Retina (tissue), 1 donor: ENCODE measurements at places on chromosomes 7 and 10.

DNA sequence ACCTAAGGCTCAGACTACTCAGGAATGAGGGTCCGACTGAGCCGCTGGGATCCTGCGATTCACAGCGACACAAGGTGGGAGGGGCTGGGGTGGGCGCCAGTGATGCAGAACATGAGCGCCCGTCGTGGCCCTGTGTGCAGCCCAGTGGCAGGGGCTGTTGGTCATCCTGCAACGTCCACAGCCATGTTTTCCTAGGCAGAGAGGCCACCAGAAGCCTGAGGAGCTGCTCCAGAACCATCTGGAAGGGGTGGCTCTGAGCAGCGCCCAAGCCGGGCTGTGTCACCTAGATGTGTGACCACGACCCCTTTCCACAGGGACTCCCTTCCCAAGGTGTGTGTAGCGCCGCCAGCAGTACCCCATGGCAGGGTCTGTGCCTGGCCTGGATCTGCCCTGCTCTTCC is 24.5 kb downstream of the DPYSL4 start:
- DNase-seq, result no peak

DNA sequence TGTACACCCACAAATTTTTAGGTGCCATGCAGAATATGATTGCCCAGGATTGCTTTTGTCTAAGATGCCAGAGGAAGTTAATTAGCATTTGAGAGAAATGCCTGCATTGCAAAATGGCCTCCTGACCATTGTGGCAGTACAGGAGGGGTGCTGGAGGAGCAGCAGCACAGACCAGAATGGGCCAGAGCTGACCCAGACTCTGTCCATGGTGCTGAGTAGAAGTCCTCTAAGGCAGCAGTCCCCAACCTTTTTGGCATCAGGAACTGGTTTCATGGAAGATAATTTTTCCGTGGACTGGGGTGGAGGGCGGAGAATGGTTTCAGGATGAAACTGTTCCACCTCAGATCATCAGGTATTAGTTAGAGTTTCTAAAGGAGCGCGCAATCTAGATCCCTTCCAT is 217.8 kb upstream of the AGK start:
- DNase-seq, result no peak

DNA sequence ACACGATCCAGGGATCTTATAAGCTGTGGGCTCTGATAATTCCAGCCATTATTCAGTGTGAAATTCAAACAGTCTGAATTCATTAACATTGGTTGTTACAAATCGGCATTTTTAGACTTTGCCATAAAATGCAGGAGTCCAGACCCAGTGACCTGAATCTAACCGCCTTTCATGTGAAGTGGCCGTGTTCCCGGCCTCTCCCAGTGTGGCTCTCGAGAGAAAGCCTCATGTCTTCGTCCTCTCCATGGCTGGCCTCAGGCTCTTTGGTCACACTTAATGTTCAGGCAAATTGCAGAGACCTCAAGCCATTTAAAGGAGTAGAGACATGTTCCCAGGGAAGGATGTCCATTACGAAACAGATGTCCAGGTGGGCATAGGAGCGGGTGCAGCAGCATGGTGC is 59.3 kb downstream of the CTBP2 start:
- DNase-seq, result no peak

DNA sequence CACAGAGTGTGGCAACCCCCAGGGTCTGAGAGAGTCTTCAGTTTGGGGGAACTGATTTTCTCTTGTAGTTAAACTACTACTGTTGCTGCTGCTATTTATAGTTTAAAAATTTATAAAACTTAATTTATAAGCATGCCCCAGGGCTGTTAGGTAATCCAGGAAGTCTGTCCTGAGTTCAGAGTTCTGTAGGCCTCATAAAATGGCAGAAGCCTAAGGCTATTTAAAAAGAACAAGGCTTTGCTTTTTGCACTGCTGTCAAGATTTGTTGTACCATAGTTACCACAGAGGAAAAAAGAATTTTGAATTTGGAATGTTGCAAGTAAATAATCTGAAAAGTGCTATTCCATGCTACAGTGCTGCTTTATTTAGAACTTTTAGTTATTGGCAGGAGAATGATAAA is 66.1 kb downstream of the AGK start:
- DNase-seq, result no peak

GRCh38 chr7:100630066-100630465 is 11.3 kb downstream of the TFR2 start:
- DNase-seq, result no peak

- DNase-seq, result no peak
These were observed 6.1 kb upstream of the UBE2H start for GRCh38 chr7:129958643-129959470.

DNA sequence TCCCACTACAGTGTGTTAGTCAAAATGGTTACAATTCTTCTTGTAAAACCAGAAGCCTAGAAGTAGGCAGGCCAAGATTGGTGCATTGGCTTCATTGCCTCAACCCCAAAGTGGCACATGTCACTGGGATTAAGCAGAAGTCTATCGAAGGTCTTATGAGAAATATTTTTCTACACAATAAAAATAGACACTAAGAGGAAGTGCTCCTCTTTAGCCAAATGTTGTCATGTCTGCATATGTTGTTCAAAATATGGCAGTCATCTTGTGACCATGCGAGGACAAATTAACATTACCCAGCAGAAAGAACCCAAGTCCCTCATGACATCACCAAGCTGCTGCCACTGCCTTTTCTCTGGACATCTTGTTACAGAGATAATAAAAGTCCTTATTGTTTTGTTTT is 6.3 kb upstream of the NSMCE4A start:
- no peak for DNase-seq

GRCh38 chr10:15626937-15627336 is 92.8 kb downstream of the ITGA8 start:
- DNase-seq, result no peak

DNA sequence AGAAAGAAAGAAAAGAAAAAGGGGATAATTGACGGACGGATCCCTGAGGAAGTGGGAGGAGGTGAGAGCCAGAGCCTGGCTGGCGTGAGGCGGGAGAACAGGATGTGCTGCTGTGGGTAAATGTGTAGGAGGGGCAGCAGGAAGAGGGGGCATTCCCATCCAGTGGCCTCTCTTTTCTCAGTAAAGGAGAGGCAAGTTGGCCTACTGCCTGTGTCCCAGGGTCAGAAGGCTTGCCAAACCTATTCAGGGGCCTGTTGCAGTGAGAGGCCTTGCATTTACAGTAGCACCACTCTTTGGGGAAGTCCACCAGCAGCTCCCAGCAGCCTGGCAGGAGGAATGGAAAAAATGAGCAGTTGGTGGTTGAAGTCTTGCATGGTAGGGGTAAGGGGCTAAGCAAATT is 26.6 kb upstream of the ASCC1 start:
- DNase-seq, result no peak

DNA sequence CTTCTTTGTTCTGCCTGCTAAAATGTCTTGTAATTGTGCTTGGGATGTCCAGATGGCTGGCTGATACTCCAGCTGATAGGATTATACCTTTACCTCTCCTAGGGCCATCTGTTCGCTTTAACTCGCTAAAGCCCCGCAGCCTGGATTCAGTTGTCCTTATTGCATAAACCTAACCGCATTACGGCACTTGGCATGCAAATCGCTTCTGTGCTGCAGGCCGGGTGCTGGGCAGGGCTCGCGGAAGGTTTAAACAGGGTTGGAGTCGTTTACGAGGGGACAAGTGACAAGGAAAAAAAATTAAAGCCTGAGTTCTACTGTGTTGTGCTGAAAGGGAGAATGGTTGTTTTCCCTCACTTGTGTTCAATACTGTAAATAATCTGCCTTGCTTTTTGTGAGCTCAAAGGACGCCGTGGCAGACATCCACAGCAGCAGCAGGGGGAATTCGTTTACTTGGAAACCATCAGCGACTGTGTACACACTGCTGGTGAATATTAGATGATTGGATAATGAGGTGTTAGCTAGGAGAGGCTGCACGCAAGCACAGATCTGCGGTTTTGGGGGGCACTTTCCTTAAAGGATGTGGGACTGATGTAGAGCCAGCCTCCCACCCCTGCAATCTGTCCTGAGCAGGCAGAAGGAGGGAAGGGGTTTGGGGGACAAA is 93.0 kb downstream of the EBF3 start:
- DNase-seq, result peak; percentile 74

GRCh38 chr7:7696458-7697119 is 21.8 kb downstream of the RPA3 start:
- DNase-seq, result no peak

DNA sequence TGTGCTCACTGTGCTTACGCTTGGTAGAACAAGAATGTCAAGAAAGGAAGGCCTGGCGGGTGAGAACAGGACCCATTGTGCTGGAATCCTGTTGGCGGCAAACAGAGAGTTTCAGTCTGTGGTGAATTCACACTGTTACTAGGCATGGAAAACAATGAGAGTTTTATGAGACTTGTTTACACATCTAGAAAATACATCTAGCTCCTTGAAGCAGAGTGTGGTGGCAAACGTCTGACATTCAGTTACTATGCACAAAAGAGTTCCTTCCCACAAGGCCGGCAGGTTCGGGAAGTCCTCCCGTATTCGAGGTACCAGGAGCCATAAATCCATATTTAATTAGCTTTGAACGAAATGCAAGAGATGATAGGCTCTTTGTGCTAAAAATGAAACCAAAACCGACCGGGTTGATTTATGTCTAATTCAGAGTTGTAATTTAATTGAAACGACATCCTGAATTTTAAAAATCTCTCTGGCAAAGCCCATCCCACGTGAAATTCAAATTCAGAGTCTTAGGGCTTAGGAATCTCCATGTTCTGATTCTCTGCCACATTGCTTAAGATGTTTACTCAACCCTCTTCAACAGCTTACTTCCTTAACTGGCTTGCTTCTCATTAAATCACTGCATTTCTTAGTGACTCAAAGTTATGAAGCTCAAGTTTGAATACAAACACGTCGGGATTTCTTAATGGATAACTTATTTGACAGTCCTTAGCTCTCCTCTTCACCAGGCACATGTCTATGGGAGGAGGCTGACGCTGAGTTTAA is 299.9 kb upstream of the PITRM1 start:
- peak; percentile 69 for DNase-seq

DNA sequence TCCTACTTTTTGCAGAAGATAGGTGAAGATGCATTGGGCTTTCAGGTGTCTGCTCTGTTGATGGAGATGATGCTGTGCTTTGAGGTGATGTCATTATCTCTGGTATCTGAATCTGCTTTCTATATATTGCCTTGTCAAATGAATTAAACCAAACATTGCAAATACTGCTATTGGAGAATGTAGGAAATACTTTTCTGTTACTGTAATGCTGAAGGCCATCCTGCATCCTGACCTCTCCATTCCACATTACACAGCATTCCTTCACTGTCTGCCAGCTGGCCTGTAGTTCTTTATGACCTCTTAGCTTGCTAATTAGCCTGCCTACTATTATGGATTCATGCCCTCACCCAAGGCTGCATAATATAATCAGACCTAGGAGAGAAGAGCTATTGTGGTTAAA is 73.2 kb downstream of the VCL start:
- DNase-seq, result no peak

DNA sequence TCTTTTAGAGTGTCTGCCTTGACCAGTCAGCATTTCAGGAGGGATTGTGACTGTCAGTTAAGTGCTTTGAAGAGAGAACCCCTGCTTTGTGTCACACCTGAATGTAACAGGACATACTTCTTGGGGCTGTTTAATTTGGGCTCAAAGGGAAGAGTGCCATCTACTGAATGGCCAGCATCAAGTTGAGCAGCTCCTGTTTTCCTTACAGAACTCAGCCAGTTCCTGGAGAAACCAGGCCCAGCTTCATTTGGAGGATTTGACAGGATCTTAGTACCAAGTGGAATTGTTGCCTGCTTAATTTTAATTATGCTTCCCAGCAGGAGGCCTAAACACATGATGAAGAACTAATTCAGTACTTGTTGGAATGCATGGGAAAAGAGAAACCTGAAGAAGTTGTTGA is 8.3 kb downstream of the ADD3 start:
- DNase-seq, result peak; percentile 41

DNA sequence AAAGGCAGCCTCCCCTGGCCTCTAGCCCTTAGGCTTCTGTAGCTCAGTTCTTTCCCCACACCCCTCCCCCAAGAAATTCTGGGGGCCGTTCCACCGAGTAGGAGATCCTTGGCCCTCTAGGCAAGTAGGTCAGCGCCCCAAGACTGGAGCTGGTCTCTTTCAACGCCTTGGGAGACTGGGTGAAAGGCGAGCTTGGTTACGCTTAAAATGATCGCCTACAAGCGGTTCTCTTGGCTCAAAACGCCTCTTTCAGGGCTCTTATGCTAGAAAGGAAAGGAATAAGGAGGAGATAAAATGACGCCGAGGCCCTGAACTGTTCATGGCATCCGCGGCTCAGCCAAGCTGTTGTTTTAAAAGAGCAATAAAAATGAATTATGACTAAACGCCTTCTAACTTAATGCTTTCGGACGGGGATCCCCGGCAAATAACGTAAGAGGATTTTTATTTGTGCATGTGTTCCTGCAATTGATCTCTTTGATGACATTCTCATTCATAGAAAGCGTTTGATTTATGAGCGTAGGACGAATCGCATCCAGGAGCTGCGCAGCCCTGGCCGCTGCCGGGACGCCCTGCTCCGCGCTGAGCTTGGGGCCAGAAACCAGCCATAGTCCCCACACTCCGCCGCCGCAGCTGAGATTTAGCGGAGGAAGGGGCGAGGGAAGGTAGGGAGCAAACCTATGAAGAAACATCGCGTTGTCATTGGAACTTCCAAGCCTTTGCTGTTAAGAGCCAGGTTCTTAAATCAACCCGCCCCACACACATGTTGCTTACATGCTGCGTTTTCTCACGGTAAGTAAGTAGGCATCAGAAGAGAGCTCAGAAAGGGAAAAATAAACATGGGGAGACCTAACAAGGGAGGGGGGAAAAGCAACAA is 3.0 kb upstream of the HOXA1 start:
- DNase-seq, result peak; percentile 74

DNA sequence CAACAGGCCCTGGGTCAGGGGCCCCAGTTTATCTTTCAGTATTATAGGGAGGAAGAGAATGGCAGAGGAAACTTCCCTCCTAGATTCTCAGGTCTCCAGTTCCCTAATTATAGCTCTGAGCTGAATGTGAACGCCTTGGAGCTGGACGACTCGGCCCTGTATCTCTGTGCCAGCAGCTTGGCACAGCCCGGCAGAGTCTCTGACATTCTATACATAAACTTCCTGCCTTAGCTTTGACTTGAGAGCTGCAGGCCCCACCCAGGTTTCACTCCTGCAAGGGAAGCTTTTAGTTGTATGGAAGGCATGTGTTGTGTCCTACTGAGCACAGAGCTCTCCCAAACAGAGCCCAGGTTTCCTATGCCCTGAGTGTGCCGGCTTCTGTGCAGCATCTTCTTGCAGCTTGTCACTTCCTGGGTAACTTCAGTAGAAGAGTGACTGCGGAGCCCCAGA is 205.6 kb upstream of the PRSS58 start:
- DNase-seq, result no peak

- no peak for DNase-seq
These were observed 165.8 kb downstream of the CCSER2 start for GRCh38 chr10:84493951-84494848.

DNA sequence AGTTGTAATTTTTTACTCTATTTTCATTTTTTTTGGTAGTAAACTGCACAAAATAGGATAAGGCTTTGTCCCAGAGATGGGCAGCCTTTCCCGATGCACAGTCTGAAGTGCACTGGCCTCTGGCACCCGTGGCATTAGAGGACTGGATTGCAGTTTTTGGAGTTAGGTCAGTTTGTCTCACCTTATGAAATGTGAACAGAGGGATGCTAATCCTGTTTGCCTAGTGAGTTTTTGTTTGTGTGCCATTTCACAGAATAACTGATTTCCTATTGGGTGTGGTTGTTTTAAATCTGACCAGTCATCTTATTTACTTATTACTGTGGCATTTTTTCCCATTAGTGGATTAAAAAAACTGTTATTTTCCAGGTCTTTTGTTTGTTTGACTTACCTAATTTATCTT is 109.5 kb upstream of the GATA3 start:
- no peak for DNase-seq

- no peak for DNase-seq
These were observed 538.5 kb upstream of the FOXK1 start for GRCh38 chr7:4143511-4144171.

GRCh38 chr7:9507290-9507689 is 1073.9 kb downstream of the NXPH1 start:
- peak; percentile 13 for DNase-seq
